ENCODE measurements at places on chromosomes 11 and 22. TPM values are rescaled to one million over a fixed set of nuclear protein-coding genes. Genes with fewer than 3 reads are reported as not detected.
A peak's percentile ranks its signal among the peaks of the same experiment; 100 is the strongest.

DNA sequence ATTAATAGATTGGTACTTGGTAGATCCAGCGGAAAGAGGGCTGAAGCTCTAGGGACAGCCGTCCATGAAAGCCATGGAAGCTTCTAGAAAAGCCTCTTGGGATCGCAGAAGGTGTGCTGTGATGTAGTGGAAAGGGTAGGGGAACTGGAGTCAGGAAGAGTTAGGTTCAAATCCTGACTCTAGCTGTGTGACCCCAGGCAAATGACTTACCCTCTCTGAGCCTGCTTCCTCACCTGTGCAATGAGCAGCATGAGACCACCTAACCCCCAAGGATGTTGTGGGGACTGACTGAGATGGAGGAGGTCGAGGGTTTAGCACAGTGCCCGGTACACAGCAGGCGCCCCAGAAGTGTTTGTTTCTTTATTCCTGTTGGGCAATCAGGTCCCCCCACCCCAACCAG lies 2.2 kb downstream of the EML3 start:
- peak overlapping the region; percentile 96 for H3K4me3 ChIP-seq
- no peak for DNase-seq
- H3K36me3 ChIP-seq, result peaks cover 16% of the 10 kb centered on the region
- peaks cover 32% of the 10 kb centered on the region for H3K4me1 ChIP-seq

DNA sequence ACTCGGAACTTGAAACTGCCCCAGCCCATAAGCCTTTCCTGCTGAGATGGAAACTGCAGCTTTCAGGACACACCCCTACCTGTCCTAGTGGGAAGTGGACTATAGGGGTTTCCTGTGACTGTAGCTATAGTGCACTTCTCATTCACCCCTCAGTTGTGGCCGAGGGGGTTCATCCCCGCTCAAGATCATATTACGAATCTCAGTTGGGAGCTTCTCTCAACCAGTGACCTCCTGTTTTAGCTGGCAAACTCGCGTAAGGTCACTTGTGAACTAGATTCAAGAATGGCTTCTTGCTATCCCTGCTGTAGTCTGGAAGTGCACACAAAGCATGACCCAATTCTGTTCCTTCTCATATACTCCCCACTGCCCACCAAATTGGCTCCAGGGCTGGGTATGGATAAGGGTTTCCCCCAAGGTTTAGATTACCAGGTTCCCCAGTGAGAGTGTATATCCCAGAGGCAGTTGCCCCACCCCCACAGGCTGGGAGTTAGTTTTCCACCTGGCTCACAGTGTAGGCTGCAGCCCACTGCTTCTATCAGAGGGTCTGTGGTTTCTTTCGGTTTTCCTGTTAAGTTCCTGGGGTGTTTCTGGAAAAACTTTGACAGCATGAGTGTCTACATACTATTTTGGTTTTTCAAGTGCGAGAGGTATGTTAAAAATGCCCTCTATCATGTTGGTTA lies 812.9 kb downstream of the JRKL start:
- H3K4me1 ChIP-seq, result no peaks in the 10 kb centered on the region
- DNase-seq, result no peak
- H3K27me3 ChIP-seq, result no peaks in the 10 kb centered on the region
- H3K4me3 ChIP-seq, result no peak overlapping the region

GRCh38 chr11:64321026-64321425 lies 3.1 kb downstream of the PRDX5 start:
- peaks cover 22% of the 10 kb centered on the region for H3K36me3 ChIP-seq
- H3K4me1 ChIP-seq, result peaks cover 34% of the 10 kb centered on the region
- DNase-seq, result no peak
- H3K4me3 ChIP-seq, result peak overlapping the region; percentile 39
- H3K27me3 ChIP-seq, result no peaks in the 10 kb centered on the region
- H3K27ac ChIP-seq, result peak overlapping the region; percentile 61

DNA sequence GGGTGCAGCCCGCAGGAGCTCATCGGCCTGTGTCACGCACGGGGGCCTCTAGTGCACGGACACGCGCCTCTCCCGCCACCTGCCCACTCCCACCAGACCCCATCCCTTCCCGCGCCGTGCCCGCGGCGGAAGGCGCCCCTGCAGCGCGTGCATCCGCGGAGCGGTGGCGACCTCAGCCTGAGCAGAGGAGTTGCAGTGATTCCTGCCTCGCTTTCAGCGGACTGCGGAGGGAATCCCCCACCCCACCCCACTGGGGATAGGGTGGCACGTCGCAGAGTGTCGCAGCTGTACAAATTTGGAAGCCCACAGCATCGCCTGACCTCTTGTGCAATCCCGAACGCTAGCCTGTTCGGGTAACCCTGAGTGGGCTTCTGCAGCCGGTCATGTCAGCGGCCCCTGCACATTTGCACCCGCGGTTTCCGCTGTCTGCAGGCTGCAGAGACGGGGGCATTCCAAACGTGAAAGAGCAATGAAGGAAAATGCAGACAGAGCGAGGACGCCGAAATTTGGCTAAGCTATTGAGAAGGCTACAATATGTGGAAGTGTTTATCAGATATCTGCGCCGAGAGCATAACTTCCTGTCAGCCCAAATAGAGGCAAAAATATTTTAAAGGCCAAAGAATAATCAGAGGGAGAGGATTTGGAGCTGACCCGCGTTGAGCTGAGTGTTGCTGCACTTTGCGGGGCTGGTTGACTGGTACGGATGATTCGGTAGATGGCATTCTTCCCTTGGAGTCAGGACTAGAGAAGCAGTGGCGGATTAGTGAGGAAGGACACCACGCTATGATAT lies 617 bp upstream of the ARHGAP20 start:
- H3K36me3 ChIP-seq, result peaks cover 2% of the 10 kb centered on the region
- peak overlapping the region; percentile 23 for H3K4me3 ChIP-seq
- peaks cover 13% of the 10 kb centered on the region for H3K4me1 ChIP-seq
- no peak overlapping the region for H3K27ac ChIP-seq

SMTNL1 gene
- total RNA-seq, result not detected

ZDHHC24 gene
- 15.6 TPM for total RNA-seq

TYR gene
- not detected for total RNA-seq

C11orf21 gene
- total RNA-seq, result 2.3 TPM

PDE2A gene
- total RNA-seq, result 0.64 TPM

Measured in activated T-helper 1 cell treated with anti-CD3 and anti-CD28 coated beads, Interleukin-12 subunit alpha, Interleukin-12 subunit beta, Interleukin-2, Interleukin-4 antibody, amounts not matched to agents 30 ng/mL and 10 ng/mL and 1 ng/mL, durations not matched to agents 14 hours and 24 hours and 36 hours (primary cell).